Activated naive CD8-positive, alpha-beta T cell treated with anti-CD3 and anti-CD28 coated beads, Interleukin-2, amount 50 U/mL, for 16 hours (primary cell): ENCODE measurements at places on chromosomes 7 and 10.

DNA sequence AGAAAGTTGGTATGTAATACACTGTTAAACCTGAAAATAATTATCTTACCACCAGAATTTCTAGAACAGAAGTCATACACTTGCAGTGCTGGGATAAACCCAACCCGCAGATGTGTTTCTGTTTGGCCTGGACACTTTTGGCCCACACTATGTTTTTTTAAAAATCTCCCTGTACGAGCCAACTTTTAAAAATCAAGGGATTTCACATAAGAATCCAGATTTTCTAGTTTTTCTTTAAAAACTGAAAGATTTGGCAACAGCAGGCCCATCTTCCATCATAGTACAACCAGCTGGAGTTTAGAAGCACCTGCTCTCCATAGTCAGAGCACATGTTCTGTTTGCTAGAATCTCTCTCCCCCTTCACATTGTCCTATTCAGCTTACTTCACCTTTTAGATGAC is 74.0 kb downstream of the TLL2 start:
- DNase-seq, result no peak

DNA sequence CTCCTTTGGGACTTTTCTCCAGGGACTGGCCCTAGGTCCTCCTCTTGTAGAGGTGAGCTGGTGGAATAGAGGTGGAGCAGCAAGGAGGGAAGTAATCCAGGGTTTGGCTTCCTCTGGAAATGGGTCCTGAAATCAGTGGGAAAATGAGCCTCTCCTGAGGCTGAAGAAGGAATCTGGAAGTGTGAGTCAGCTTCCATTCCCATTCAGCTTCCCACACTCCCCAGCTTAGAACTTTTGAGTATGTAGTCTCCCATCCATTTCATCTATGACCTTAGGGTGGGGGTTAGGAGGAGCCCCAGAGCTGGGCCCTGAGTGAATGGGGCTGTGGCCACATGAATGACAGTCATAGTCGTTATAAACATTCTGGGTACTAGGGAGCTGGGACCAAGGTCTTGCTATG is 17.7 kb downstream of the LDB1 start:
- DNase-seq, result no peak

DNA sequence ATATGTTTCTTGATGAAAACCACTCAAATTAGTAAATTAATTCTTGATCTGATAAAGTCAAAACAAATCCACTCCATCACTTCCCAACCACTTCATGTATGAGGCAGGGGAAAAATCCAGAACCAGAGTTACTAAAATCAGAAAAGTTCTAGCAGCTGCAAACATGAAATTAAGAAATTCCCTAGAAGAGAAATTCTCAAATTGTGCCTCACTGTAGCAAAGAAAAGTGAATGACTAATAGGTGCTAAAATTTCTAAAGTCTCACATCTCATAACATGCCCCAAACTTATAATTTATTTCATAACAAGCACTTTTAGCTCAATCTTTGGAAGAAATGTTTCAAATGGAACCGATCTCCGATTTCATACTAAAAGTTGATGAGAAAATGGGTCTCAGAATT is 345.0 kb upstream of the AOAH start:
- no peak for DNase-seq

DNA sequence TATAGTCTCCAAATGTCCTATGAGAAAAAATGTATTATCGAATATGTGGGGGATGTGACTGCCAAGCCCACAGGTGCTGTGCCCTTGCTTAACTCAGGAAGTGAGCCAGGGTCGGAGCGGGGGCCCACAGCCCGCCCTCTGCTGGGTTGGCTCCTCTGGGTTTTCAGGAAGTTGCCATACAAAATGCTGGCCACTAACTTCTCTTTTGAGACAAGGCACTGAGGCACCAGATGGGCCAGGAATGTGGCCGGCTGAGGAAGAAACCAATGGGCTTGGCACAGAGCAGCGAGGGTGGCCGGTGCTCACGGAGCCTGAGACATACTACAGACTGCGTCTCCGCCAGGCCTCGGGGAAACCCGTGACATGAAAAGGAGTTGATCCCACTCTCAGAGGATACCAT is 58.9 kb downstream of the FAM53B start:
- no peak for DNase-seq

DNA sequence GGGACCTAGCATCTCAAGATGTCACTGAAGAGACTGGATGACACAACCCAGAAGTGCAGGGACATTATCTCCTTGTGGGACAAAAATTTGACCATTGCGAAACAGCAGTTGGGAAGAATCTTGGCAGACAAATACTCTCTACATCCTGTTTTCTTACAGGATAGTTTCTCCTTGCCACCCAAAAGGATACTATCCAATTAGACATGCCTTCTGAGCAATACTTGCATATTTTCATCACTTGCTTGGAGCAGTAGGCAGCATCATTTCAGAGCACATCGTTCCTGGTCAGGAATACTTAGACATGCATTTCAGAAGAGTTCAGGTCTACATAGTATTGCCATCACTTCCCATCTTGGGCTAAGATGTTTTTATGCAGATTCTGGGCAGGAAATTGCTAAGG is 56.8 kb downstream of the FAS start:
- DNase-seq, result no peak

DNA sequence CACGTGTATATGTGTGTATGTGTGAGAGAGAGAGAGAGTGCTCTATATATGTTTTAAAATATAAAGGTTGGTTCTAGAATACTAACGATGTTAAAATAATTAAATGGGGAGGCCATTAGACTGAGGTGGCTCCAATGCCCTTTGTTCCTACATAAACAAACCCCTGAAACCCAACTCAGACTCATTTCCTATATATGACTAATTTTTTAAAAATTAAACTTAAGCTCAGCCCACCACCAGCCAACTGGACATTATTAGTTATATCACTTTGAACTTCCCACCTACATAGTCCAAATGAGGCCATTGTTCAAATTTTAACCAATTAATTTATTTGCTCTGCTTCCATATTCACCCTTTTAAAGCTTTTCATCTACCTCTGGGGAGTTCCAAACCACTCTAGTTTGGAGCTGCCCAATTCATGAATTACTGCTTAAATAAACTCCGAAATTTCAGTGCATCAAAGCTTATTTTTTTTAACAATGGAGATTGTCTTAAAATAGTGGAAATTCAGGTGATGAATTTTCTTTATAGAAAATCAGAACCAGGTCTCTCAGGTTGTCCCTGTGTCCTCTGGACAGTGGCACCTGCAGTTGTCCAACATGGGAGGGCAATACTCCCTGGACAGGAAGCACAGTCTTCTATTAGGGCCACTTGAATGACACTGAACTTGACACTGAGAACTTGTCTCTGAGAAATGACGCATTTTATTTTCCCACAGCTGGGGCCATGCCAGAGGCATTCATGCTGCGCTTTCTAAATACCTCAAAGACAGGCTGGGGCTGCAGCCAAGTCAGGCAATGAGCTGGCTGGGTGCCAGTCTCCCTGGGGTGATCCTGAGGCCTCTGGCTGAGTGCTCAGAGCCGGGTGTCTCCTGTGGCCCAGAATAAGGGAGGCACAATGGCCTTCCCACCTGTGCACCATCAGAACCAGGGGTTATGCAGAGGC is 109.5 kb upstream of the TMEM72 start:
- DNase-seq, result no peak

DNA sequence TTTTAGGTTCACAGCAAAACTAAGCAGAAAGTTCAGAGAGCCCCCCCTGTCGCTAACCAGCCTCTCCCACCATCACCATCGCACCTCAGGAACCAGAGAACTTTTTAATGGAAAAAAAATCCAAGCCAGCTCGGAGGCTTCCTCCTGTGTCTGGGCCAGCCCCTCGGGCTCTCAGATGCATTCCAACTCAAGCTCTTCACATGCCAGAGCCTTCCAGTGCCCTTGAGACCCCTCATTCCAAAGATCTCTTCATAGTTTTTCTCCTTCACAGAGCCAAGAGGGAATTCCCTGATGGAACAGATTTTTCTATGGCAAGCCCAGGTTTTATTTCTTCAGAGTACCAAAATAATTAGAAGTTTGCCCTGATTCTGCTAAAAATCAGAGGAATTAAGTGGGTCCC is 153.4 kb upstream of the LANCL2 start:
- DNase-seq, result no peak

DNA sequence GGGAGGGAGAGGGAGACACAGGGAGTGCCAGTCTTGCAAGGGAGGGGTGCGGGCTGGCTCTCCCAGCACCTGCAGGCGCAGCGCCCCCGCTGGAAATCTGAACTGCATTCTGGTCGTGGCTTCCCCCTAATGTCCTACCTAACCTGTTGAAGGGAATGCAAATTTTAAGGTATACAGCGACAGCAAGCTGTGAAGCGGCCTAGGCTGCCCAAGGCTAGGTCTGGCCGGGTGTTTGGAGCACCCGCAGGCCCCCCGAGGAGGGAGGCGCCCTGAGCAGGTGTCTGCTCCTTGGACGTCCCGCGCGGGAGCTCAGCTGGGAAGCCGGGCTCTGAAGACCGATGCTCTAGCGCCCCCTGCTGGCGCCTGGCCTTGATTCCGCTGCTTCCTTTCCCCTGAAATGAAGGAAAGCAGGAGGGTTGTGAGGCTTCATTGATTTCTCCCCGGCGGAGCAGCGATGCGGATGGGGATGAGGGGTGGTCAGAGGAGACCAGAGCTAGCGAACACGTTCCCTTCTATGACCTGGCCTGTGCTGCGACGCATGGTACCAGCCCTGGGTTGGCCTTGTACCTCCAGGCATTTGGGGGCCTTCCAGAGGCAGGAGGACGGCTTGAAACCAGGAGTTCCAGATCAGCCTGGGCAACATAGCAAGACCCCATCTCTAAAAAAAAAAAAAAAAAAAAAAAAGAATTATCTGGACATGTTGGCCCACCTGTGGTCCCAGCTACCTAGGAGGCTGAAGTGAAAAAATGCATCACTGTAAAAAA is 601.3 kb downstream of the GALNT17 start:
- DNase-seq, result peak; percentile 27

- no peak for DNase-seq
Measured at GRCh38 chr10:29055101-29055500, 233.8 kb upstream of the LYZL1 start.

GRCh38 chr7:48301201-48301600 is 129.9 kb downstream of the ABCA13 start:
- no peak for DNase-seq

- no peak for DNase-seq
Measured at GRCh38 chr10:52906046-52906445, 133.5 kb upstream of the MBL2 start.

- no peak for DNase-seq
Measured at GRCh38 chr10:6313111-6313895, 110.6 kb downstream of the PFKFB3 start.

DNA sequence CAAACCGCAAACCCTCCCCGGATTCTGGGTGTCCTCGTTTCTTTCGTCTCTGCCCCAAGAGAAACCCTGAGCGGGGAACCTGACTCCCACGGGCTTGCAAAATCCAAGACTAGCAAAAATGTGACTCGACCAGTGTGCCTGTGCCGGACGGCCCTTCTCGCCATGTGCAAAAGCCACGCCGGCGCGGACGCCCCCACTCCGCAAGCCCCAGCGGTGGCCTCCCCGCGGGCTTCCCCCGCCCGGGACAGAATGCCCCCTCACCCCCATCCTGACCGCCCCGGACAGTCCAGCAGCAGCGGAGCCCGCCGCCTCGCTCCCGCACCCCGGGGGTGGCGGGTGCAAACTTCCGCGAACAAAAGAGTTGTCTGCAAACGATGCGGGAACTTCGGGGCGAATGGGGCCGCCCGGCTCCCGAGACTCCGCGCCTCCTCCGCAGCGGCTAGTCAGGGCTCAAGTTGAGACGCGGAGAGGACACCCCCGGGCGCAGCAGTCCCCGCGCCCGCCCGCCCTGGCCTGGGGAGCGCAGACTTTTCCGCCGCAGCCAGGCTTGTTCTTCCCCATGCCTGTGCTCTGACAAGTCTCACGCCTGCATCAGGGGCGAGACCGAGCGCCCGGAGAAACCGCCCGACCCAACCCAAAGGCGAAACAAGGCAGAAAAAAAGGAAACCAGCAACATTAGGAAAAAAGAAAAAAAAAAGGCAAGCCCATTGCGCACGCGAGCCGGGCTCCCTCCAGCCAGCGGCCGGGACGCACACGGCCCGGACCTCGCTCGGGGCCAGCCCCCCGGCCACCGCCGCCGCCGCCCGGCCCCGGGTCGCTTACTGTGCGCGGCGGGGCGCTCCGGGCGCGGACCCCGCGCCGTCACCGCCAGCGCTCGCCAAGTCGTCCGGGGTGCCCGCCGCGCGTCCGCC is 732 bp downstream of the FAM53B start:
- no peak for DNase-seq

DNA sequence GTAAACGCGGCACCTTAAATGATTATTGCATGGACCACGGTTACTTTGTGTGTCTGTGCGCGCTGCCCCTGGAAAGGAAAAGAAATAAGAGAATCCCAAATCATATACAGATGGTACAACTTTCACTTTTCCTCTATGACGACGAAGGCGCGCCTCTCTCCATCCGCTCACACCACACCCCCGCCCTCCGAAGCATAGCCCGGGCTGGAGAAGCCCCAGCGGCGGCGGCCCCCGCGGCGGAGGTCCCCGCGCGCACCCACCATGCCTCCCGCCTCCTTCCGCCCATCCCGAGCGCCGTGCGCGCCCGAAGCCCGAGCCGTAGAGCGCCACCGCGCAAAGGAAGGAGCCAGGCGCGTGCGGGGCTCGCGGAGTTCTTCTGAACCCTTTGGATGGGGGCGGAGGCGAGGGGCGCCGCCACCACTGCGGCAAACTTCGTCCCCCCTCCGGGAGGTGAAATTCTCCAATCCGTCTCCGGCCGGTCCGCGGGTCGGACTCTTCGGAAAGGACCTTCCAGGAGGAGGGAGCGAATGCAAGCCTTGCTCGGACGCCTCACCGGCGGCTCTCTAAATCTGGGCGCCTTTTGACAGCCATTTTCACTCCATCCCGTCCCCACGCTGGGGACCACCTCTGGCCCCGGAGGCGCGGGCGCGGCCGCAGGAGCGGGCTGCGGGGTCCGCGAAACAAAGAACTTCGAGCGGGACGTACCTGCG is 588 bp downstream of the GLI3 start:
- DNase-seq, result no peak

GRCh38 chr10:114315566-114316420 is 76.7 kb downstream of the VWA2 start:
- no peak for DNase-seq

- DNase-seq, result no peak
Measured at GRCh38 chr10:126122881-126123280, 226.5 kb downstream of the FANK1 start.

DNA sequence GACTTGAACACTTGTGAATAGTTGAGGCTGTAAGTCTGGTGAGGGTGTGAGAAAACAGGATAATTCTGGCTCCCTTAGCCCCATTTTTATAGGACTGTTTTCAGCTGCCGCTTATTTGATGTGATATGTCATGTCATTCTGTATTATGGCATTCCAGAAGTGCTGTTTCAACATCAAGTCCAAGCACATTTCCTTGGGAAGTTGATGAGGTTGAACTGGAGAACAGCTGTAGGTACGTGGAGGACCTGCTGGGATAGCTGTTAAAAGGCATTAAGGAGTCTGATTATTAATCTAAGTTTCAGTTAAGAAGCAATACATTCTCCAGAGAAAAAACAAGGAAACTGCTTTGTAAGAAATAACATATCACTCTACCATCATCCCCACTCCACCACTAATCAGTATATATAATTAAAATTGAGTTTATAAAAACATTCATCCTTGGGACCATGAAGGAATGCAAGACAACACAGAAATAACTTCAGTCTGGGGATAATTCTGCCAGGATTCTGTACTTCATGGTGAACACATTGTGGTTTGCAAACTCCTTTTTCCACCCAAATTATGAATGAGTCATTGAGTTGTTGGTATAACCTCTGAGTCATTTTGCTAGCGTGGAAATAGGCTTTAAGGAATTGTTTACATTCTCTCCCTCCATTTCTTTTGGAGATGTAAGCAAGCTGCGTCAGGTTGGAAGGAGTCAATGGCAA is 39.9 kb upstream of the TMEM229A start:
- no peak for DNase-seq
